ENCODE measurements at places on chromosomes 4 and X.

- peak overlapping the region; percentile 63 for H3K27ac ChIP-seq
- no peak overlapping the region for H3K4me3 ChIP-seq
- no peak for DNase-seq
- peaks cover 5% of the 10 kb centered on the region for H3K4me1 ChIP-seq
Observed at GRCh38 chr4:155353923-155354540, 22.7 kb downstream of the MAP9 start.

DNA sequence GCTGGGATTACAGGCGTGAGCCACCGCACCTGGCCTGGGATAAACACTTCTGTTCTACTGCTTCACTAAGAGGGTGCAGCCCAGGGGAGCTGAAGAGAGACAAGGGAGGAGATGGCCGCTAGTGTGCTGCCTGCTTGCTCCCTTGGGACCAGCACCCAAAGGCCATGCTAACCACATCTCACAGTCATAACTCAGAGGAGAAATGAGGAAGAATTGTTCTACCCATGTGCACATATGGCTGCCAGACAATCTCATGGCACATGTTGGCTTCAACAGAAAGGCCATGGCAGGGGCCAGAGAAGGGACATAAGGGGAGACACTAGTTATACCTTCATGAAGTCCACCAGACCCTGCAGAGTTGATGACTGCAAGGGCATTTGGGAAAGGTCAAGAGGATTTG lies 22.4 kb downstream of the CLDN22 start:
- no peak overlapping the region for H3K27ac ChIP-seq
- H3K36me3 ChIP-seq, result no peaks in the 10 kb centered on the region
- H3K4me1 ChIP-seq, result peaks cover 8% of the 10 kb centered on the region
- peaks cover 4% of the 10 kb centered on the region for H3K27me3 ChIP-seq

DNA sequence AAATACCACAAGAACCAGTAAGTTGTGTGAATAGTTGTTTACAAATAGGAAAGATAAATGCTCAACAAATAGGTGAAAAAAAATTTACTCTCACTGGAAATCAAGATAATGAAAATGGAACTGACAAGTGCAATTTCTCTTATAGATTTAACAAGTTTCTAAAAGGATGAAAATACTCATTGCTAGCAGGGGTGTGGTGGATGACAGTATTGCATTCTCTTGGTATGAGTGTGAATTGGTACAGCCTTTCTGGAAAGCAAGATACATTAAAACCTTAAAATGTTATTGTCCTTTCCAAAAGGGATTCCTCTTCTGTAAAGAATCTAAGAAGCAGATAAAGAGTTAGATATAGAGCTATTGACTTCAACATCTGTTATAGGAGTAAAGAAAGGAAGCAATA lies 240.0 kb upstream of the RPS6KA3 start:
- no peaks in the 10 kb centered on the region for H3K36me3 ChIP-seq
- no peak for DNase-seq
- H3K27me3 ChIP-seq, result peaks cover 7% of the 10 kb centered on the region
- H3K4me1 ChIP-seq, result no peaks in the 10 kb centered on the region
- no peak overlapping the region for H3K4me3 ChIP-seq
- H3K27ac ChIP-seq, result no peak overlapping the region

GRCh38 chr4:74453037-74453635 lies 8.2 kb downstream of the AREG start:
- no peak for DNase-seq
- H3K36me3 ChIP-seq, result peaks cover 9% of the 10 kb centered on the region
- no peak overlapping the region for H3K27ac ChIP-seq
- H3K4me3 ChIP-seq, result no peak overlapping the region
- H3K27me3 ChIP-seq, result peaks cover 6% of the 10 kb centered on the region
- peaks cover 2% of the 10 kb centered on the region for H3K4me1 ChIP-seq

DNA sequence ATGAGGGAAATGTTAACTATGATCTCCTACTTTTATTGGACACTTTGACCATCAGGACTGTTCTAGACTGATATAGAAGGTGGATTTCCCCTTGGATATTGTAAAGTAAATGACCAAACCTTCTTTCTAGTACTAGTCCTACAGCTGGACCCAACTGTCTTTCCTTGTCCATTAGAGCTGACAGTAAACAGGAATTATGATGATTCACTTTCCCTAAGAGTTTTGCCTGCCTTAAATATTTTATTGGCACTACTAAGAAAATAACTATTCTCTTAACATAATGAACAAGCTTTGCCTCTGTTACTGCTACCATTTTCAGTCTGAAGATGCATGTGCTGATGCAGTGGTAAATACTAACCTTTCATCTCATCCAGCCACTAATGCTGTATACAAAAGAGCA lies 915.4 kb downstream of the CENPC start:
- no peak overlapping the region for H3K4me3 ChIP-seq
- no peaks in the 10 kb centered on the region for H3K27me3 ChIP-seq
- H3K36me3 ChIP-seq, result no peaks in the 10 kb centered on the region
- no peak for DNase-seq

GRCh38 chr4:15738877-15739276 lies 36.0 kb downstream of the BST1 start:
- no peak overlapping the region for H3K27ac ChIP-seq
- peaks cover 33% of the 10 kb centered on the region for H3K4me1 ChIP-seq
- H3K4me3 ChIP-seq, result no peak overlapping the region
- peaks cover 6% of the 10 kb centered on the region for H3K27me3 ChIP-seq
- no peak for DNase-seq

GRCh38 chr4:145345401-145345800 lies 136.3 kb upstream of the SMAD1 start:
- no peak overlapping the region for H3K27ac ChIP-seq
- no peaks in the 10 kb centered on the region for H3K36me3 ChIP-seq
- no peaks in the 10 kb centered on the region for H3K4me1 ChIP-seq
- H3K27me3 ChIP-seq, result peaks cover 5% of the 10 kb centered on the region

DNA sequence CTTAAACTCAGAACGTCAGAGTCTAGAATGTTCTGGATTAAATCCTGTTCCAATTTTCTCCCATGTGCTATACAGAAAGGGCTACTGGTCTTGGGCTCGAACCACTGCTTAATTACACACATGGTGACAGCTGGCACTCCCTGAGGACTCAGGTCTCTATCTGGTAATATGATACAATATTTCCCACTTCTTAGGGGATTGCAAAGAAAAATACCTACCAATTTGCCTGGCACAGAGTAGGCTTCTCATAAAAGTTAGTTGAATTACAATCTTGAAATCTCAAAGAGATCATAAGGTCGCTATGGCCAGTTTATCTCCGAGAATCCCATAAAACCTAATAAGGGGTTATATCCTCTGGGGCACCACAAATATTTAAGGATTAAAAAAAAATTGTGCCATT lies 8.6 kb downstream of the GPM6B start:
- H3K4me1 ChIP-seq, result no peaks in the 10 kb centered on the region
- H3K27ac ChIP-seq, result no peak overlapping the region
- DNase-seq, result no peak
- H3K4me3 ChIP-seq, result no peak overlapping the region

- no peak for DNase-seq
- H3K4me1 ChIP-seq, result peaks cover 28% of the 10 kb centered on the region
- no peaks in the 10 kb centered on the region for H3K27me3 ChIP-seq
- no peak overlapping the region for H3K4me3 ChIP-seq
- peaks cover 6% of the 10 kb centered on the region for H3K36me3 ChIP-seq
Observed at GRCh38 chr4:55359397-55359916, 13.4 kb downstream of the SRD5A3 start.

DNA sequence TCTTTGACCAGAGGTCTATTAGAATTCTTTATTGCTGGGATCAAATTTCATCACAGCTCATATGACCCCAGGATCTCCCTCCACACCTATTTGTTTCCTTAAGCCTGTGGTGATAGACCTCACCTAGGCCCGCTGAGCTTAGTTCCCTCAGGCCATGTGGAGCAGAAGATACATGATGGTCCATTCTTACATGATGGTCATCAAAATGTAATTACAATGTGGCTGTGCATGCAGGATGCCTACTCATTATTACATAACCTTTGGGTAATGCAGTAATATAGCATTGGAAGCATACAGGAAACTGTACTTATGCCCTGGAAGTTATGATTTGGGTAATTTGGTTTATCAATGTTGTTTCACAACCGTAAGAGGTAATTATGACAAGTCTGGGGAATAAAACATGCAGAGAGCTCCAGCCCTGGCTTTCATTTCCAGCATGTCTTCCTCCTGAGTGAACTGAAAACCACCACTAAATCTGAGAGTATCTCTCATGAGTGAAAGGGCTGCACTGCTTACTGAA lies 67.0 kb upstream of the AGA start:
- H3K27ac ChIP-seq, result no peak overlapping the region
- H3K4me3 ChIP-seq, result no peak overlapping the region
- DNase-seq, result no peak
- no peaks in the 10 kb centered on the region for H3K27me3 ChIP-seq
- no peaks in the 10 kb centered on the region for H3K36me3 ChIP-seq

- no peaks in the 10 kb centered on the region for H3K36me3 ChIP-seq
- no peak overlapping the region for H3K4me3 ChIP-seq
- DNase-seq, result no peak
- peaks cover 3% of the 10 kb centered on the region for H3K4me1 ChIP-seq
Observed at GRCh38 chr4:139940600-139940999, 213.4 kb downstream of the MAML3 start.

- DNase-seq, result no peak
- H3K36me3 ChIP-seq, result peaks cover 3% of the 10 kb centered on the region
- peaks cover 3% of the 10 kb centered on the region for H3K4me1 ChIP-seq
- H3K4me3 ChIP-seq, result no peak overlapping the region
- H3K27me3 ChIP-seq, result peaks cover 30% of the 10 kb centered on the region
Observed at GRCh38 chrX:9859711-9860555, 73.7 kb downstream of the SHROOM2 start.

- DNase-seq, result no peak
- H3K27ac ChIP-seq, result no peak overlapping the region
- no peaks in the 10 kb centered on the region for H3K4me1 ChIP-seq
- H3K36me3 ChIP-seq, result no peaks in the 10 kb centered on the region
- H3K4me3 ChIP-seq, result no peak overlapping the region
- peaks cover 8% of the 10 kb centered on the region for H3K27me3 ChIP-seq
Observed at GRCh38 chr4:37562592-37562991, 123.6 kb downstream of the RELL1 start.

DNA sequence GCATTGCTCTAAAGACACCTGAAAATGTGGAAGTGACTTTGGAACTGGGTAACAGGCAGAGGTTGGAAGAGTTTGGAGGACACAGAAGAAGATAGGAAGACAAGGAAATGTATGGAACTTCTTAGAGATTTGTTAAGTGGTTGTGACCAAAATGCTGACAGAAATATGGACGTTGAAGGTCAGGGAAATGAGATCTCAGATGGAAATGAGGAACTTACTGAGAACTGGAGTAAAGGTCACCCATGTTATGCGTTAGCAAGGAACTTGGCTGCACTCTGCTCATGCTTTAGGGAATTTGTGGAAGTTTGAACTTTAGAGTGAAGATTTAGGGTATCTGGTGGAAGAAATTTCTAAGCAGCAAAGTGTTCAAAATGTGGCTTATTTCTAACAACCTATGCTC lies 99.4 kb downstream of the FAM13A start:
- peaks cover 8% of the 10 kb centered on the region for H3K4me1 ChIP-seq
- no peak overlapping the region for H3K27ac ChIP-seq
- no peaks in the 10 kb centered on the region for H3K27me3 ChIP-seq
- no peak overlapping the region for H3K4me3 ChIP-seq
- no peak for DNase-seq

- no peaks in the 10 kb centered on the region for H3K4me1 ChIP-seq
- H3K36me3 ChIP-seq, result no peaks in the 10 kb centered on the region
- no peaks in the 10 kb centered on the region for H3K27me3 ChIP-seq
- no peak overlapping the region for H3K4me3 ChIP-seq
- DNase-seq, result no peak
- H3K27ac ChIP-seq, result no peak overlapping the region
Observed at GRCh38 chr4:119081943-119082342, 53.7 kb upstream of the MYOZ2 start.

- peaks cover 2% of the 10 kb centered on the region for H3K36me3 ChIP-seq
Observed at GRCh38 chr4:169619518-169619957, 840 bp upstream of the CLCN3 start.

DNA sequence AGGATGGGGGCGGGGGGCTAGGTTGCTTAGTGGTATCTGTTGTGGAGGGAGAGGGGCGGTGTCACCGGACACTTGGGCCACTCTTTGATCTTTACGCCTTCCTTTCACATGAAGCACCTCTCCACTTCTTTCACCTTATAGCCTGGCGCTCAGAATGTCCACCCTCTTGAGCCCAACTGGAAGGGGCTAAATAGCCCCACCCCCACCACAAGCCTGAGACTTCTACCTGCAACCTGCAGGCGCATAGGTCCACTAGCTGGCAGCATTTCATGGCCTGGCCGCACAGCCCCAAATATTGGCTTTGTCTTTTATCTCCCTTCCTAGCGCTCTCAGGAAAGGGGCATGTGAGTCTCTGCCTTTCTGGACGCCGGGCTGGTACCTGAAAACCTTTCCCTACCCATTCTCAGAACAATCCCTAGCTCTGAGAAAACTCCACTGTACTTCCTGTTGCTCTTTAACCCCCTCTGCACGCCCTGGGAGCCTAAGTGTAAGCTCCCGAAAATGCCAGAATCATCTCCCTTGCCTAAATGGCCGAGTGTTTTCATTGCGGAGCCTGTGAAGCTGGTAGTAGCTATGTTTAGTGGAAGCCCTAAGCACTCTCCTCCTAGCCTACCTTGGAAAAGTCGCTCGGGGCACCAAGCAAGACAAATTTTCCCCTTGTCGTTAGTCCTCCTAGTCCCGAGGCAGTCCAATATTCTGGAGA lies 1.2 kb upstream of the TRPC5 start:
- peaks cover 34% of the 10 kb centered on the region for H3K27me3 ChIP-seq
- H3K4me3 ChIP-seq, result no peak overlapping the region
- DNase-seq, result no peak
- H3K27ac ChIP-seq, result no peak overlapping the region
- no peaks in the 10 kb centered on the region for H3K36me3 ChIP-seq

GRCh38 chr4:108049406-108049805 lies 59.7 kb downstream of the HADH start:
- peaks cover 9% of the 10 kb centered on the region for H3K36me3 ChIP-seq
- H3K4me1 ChIP-seq, result peaks cover 5% of the 10 kb centered on the region
- H3K27ac ChIP-seq, result peak overlapping the region; percentile 20
- peak overlapping the region; percentile 79 for H3K4me3 ChIP-seq
- no peaks in the 10 kb centered on the region for H3K27me3 ChIP-seq
- no peak for DNase-seq

DNA sequence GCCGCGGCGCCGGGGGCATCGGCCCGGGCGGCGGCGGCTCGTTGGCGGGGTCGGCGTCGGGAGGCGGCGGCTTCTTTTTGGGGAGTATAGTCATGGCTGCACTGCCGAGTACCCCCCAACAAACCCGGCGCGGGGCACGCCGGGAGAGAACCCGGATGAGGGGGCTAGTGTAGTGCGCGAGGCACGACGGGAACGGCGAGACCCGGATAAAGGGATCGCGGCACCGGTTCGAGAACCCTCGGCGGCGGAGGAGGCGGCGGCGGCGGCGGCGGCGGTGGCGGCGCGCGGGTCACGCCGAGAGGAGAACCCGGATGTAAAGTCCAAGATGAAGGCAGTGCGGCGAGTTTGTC lies at the start of gene OTUD5:
OTUD5 (minus strand) TSS at position 131 of the 350 bp plus-strand sequence; CDS start at position 94, 37 bp downstream.
- H3K27me3 ChIP-seq, result no peaks in the 10 kb centered on the region
- peaks cover 19% of the 10 kb centered on the region for H3K36me3 ChIP-seq
- DNase-seq, result peak; percentile 73
- H3K27ac ChIP-seq, result peak within 1 kb of the TSS; percentile 100

GRCh38 chr4:95465010-95465409 lies 83.8 kb downstream of the UNC5C start:
- H3K27ac ChIP-seq, result no peak overlapping the region
- H3K4me3 ChIP-seq, result no peak overlapping the region
- no peaks in the 10 kb centered on the region for H3K27me3 ChIP-seq
- H3K4me1 ChIP-seq, result peaks cover 1% of the 10 kb centered on the region

Measured in stimulated activated naive B cell treated with anti-CD40 and anti-IgM and Interleukin-4, amounts not matched to agents 10 μg/mL and 1 μg/mL and 100 μg/mL, for 72 hours (primary cell).